A673 (cell line): ENCODE measurements at places on chromosomes 7 and 10. TPM values are rescaled to one million over a fixed set of nuclear protein-coding genes. Genes with fewer than 3 reads are reported as not detected.

- H3K36me3 ChIP-seq = no peaks in the 10 kb centered on the region
- H3K27ac ChIP-seq = no peak overlapping the region
- no peak for DNase-seq
- H3K27me3 ChIP-seq = peaks cover 11% of the 10 kb centered on the region
- no peak overlapping the region for H3K4me3 ChIP-seq
These were observed 104.2 kb downstream of the SFMBT2 start for GRCh38 chr10:7306616-7307015.

DNA sequence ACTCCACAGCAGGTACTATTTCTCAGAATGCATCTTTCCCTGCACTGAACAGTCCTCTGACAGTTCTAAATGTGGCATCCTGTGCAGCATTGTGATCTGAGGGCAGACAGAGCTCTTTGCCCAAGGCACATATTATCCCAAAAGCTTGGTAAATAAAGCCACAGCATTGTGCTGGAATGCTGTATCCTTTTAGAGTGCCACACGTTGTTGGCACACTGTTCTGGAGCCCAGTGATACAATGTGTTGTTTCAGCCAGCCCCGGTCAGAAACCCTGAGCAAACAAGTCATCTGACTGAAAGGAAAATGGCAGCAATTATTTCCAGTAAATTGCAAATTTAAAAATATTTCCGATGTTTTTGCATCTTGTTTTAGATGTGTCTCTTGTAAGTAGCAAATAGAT, 45.4 kb downstream of the NAMPT start:
- no peak for DNase-seq
- no peak overlapping the region for H3K27ac ChIP-seq
- H3K36me3 ChIP-seq = no peaks in the 10 kb centered on the region
- H3K4me1 ChIP-seq = no peaks in the 10 kb centered on the region

GRCh38 chr10:34119456-34119855, 695.6 kb downstream of the PARD3 start:
- H3K4me3 ChIP-seq = no peak overlapping the region
- no peaks in the 10 kb centered on the region for H3K36me3 ChIP-seq
- H3K4me1 ChIP-seq = peaks cover 3% of the 10 kb centered on the region
- no peak overlapping the region for H3K27ac ChIP-seq
- no peak for DNase-seq

- no peak for DNase-seq
- H3K36me3 ChIP-seq = no peaks in the 10 kb centered on the region
- H3K27me3 ChIP-seq = no peaks in the 10 kb centered on the region
- no peak overlapping the region for H3K27ac ChIP-seq
- no peaks in the 10 kb centered on the region for H3K4me1 ChIP-seq
- H3K4me3 ChIP-seq = no peak overlapping the region
These were observed 39.3 kb downstream of the TMEM270 start for GRCh38 chr7:73900286-73900685.

GRCh38 chr7:85287106-85287825, 100.4 kb upstream of the SEMA3D start:
- no peaks in the 10 kb centered on the region for H3K4me1 ChIP-seq
- H3K36me3 ChIP-seq = no peaks in the 10 kb centered on the region
- no peak overlapping the region for H3K27ac ChIP-seq
- H3K4me3 ChIP-seq = no peak overlapping the region

DNA sequence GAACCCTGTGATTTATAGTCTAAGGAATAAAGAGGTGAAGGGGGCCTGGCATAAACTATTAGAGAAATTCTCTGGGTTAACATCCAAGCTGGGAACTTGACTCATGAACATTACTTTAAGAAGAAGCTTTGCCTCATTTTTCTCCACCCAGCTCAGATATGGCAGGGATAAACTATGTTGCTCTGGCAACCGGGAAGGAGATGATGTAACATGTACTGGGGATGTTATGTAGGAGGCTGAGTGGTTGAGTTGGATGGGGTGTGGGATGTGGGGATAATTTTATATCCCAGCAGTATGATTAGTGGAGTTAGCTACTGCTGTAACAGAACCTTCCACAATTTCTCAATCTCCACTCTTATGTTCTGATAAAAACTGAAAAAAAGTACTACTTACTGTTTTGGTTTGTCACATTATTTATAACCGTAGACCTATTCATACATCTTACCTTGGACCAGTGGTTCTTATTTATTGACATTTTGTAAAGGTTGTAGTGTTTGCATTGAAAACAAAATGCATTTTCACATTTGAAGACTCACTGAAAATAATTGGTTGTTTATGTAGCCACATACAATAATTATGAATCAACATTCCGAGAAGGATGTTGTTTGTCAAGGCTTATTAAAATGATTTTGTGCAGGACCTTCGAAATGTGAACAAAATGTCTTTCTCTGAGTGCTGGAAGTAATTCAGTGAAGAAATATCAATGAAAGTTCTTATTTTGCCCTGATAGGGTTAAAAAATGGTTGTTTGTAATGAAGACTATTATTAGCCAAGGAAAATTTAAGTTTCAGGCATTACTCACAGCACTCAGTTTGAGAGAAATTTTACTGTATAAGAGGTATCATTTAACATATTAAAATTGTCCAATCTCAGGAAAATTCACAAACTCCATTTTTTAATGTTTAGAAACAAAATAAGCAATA, 1.3 kb downstream of the OR2F2 start:
- no peak for DNase-seq
- H3K27me3 ChIP-seq = peaks cover 2% of the 10 kb centered on the region
- H3K36me3 ChIP-seq = no peaks in the 10 kb centered on the region
- H3K4me1 ChIP-seq = no peaks in the 10 kb centered on the region
- no peak overlapping the region for H3K27ac ChIP-seq

- H3K27ac ChIP-seq = no peak overlapping the region
- no peak overlapping the region for H3K4me3 ChIP-seq
- DNase-seq = peak; percentile 6
- H3K36me3 ChIP-seq = no peaks in the 10 kb centered on the region
These were observed 115.2 kb upstream of the MDFIC start for GRCh38 chr7:114806590-114807162.

- no peaks in the 10 kb centered on the region for H3K27me3 ChIP-seq
- H3K4me1 ChIP-seq = no peaks in the 10 kb centered on the region
- H3K36me3 ChIP-seq = no peaks in the 10 kb centered on the region
- DNase-seq = no peak
- H3K4me3 ChIP-seq = no peak overlapping the region
- no peak overlapping the region for H3K27ac ChIP-seq
These were observed 23.2 kb downstream of the NOLC1 start for GRCh38 chr10:102175415-102175814.

GRCh38 chr10:77410523-77410922, 227.1 kb downstream of the KCNMA1 start:
- H3K27ac ChIP-seq = no peak overlapping the region
- no peak for DNase-seq
- H3K4me3 ChIP-seq = no peak overlapping the region
- no peaks in the 10 kb centered on the region for H3K27me3 ChIP-seq
- H3K4me1 ChIP-seq = no peaks in the 10 kb centered on the region
- no peaks in the 10 kb centered on the region for H3K36me3 ChIP-seq

GRCh38 chr10:126277181-126277580, 111.1 kb downstream of the ADAM12 start:
- no peak overlapping the region for H3K4me3 ChIP-seq
- no peak for DNase-seq
- H3K36me3 ChIP-seq = no peaks in the 10 kb centered on the region
- H3K27ac ChIP-seq = no peak overlapping the region
- no peaks in the 10 kb centered on the region for H3K27me3 ChIP-seq

- no peak for DNase-seq
- no peak overlapping the region for H3K4me3 ChIP-seq
- no peak overlapping the region for H3K27ac ChIP-seq
- peaks cover 9% of the 10 kb centered on the region for H3K4me1 ChIP-seq
- no peaks in the 10 kb centered on the region for H3K36me3 ChIP-seq
These were observed 35.5 kb upstream of the PTF1A start for GRCh38 chr10:23156447-23157150.

DNA sequence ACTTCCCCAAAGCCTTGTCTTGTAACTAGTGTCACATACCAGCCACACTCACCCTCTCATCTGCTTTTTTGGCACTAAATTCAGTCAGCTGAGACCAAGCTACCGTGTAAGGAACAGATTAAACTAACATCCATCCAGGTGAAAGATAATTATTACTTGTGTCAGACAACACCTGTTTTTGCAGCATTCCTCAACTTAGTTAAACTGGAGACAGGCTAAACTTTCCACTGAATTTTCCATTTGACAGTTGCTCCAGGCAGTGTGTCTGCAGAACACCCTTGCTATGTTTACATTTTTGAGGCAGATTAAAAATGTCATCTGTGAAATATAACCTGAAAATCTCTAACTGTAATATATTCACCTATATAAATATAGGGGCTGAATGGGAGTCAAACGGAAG, 73.6 kb downstream of the CYP26A1 start:
- no peaks in the 10 kb centered on the region for H3K4me1 ChIP-seq
- no peak overlapping the region for H3K4me3 ChIP-seq
- no peaks in the 10 kb centered on the region for H3K27me3 ChIP-seq
- H3K27ac ChIP-seq = no peak overlapping the region
- DNase-seq = no peak
- H3K36me3 ChIP-seq = no peaks in the 10 kb centered on the region

Gene NET1
- 64.3 and 71.4 TPM in 2 replicates for total RNA-seq

Gene GDF10
- total RNA-seq = 0.45 and 0.52 TPM in 2 replicates

Gene NEUROG3
- not detected in 2 replicates for total RNA-seq

Gene ASB4
- not detected in 2 replicates for total RNA-seq

Gene TMEM273
- total RNA-seq = not detected in 2 replicates
